ENCODE measurements at places on chromosomes 4 and X.

GRCh38 chr4:159540501-159540900, 437.6 kb downstream of the RAPGEF2 start:
- no peak for DNase-seq

DNA sequence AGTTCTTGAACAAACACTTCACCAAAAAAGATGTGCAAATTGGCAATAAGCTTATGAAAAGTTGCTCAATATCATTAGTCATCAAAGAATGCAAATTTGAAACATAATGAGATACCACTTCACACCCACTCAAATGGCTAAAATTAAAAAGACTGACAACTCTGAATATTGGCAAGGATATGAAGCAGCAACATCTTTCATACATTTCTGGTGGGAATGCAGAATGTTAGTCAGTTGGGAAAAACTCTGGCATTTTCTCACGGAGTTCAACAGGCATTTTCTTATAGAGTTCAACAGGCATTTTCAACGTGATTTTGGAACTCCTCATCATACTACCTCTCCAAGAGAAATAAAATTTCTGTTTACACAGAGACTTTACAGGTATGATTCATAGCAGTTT, 297.4 kb upstream of the MAGEC2 start:
- no peak for DNase-seq

DNA sequence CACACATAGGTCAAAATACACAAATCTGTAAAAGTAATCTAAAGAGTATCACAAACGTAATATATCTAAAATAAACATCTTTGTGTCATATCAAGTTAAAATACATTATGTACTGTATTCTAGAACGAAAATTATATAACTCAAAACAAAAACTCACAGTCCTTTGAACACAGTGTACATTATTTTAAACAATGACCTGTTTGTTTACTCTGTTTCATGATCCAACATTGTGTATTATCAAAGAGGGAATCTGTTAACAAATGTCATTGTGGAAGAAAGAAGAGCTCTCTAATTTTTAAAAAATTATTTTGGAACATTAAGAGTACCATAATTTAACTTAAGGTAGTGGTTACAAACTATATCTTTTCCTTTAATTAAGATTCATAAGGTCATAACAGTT, 144.1 kb downstream of the FRYL start:
- no peak for DNase-seq

GRCh38 chr4:78566834-78567499, 15.4 kb downstream of the ANXA3 start:
- DNase-seq, result no peak

GRCh38 chrX:86507331-86507730, 359.1 kb downstream of the DACH2 start:
- DNase-seq, result no peak

DNA sequence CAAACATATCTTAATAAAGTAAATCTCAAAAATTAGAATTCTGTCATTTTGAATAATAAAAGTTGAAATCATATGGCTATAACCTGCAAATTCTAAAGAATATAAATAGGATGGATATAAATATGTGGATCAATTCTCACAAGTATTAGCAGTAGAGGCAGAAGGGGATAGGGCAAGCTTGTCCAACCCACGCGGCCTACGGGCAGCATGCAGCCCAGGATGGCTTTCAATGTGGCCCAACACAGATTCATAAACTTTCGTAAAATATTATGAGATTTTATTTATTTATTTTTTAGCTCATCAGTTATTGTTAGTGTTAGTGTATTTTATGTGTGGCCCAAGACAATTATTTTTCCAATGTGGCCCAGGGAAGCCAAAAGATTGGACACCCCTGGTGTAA, 41.4 kb downstream of the PPA2 start:
- no peak for DNase-seq

GRCh38 chrX:9189286-9189685, 155.4 kb upstream of the FAM9B start:
- DNase-seq, result no peak

GRCh38 chr4:34293459-34293858, 1950.9 kb downstream of the ARAP2 start:
- DNase-seq, result no peak

GRCh38 chr4:82050796-82051195, 323.0 kb downstream of the HNRNPD start:
- DNase-seq, result no peak

DNA sequence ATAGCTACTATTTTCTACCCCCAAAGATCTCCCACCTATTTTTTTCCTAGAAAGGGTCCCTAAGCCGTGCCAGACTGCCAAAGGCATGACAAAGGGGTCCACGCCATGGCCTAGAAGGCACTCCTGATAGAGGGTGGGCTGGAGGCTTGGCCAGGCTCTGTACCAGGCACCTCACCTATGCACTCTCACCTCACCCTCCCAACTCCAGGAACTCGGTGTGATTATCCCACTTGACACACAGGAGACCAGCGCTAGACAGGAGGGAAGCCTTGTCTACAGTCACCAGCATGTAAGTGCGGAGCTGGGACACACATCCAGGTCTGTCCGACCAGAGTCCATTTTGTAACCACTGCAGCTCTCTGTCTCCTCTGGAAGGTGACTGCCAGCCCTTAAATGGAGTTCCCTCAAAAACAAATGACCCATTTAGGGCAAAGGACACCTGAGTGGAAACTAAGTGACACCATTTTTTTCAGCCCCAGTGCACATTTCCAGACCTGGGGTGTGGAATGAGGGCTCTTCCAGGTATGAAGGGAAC, 106.4 kb downstream of the RTL5 start:
- no peak for DNase-seq

- no peak for DNase-seq
These were observed 154.1 kb upstream of the FAM241A start for GRCh38 chr4:111991163-111991562.

DNA sequence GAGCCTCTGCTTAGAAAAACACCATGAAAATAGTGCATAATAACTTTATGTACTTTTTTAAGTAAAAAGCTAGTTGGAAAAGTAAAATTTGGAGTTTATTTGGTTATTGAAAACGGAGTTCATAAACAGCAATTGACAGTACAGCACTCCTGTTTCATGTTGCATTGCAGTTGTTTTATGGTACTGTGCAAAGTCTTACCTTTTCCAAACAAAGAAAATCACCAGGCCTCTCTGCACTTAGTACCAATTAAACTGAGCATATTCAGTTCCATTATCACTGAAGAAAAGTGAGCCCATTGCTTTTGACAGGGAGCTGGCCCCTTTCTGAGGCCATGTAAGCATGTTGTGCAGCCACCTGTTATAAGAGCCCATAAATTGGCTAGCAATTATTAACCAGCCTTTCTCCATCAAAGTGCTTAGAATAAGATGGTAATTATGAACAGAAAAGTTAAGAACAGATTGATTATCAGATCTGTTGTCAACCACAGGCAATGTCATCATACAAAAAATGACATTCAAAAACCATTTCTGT, 376.6 kb upstream of the EMCN start:
- DNase-seq, result no peak

GRCh38 chr4:130026185-130026584, 930.2 kb downstream of the C4orf33 start:
- DNase-seq, result no peak

DNA sequence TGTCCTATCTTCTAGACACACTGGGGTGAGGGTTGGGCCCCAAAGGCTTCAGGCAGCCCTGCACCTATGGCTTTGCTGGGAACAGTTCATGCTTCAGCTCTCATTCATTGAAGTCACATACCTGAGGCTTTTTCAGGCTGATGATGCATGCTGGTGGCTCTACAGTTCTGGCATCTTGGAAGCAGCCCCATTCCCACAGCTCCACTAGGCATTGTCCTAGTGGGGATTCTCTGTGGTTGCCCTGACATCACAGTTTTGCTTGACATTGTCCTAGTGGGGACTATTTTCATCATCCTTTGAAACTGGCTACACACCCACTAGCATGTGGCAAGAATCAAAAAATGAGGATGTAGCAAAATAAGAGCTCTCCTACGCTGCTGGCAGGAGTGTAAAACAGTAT, 37.7 kb upstream of the C4orf17 start:
- DNase-seq, result no peak

- DNase-seq, result peak; percentile 7
These were observed 69.2 kb downstream of the HAUS3 start for GRCh38 chr4:2172627-2173231.

- no peak for DNase-seq
These were observed 15.2 kb downstream of the ATOH1 start for GRCh38 chr4:93843772-93844171.

DNA sequence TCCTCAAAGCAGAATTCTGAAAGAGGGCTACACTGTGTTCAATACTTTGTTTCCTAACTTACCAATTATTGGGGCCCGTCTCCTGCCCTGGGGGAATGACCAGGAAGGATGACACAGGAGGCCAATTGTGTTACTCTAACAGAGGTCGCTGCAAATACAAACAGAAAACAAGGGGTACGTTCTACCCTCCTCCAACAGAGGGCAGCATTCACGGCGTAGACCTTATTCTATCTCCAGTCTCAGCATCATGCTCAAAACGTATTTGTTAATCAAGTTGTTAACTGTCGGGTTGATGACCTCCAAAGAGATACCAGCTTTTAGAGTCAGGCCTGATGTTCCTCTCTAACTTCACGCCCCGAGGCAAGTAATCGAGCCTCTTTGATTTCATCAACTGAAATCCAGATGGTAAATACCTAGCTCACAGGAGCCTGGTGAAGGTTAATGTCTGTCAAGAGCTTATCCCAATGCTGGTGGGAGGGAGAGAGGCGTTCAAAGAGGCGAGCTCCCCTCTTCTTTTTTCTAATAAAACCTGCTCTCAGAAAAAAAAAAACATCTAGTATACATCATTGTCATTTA, 181.0 kb upstream of the KCNIP4 start:
- no peak for DNase-seq

- no peak for DNase-seq
These were observed 61.7 kb upstream of the PLS3 start for GRCh38 chrX:115499112-115499805.

DNA sequence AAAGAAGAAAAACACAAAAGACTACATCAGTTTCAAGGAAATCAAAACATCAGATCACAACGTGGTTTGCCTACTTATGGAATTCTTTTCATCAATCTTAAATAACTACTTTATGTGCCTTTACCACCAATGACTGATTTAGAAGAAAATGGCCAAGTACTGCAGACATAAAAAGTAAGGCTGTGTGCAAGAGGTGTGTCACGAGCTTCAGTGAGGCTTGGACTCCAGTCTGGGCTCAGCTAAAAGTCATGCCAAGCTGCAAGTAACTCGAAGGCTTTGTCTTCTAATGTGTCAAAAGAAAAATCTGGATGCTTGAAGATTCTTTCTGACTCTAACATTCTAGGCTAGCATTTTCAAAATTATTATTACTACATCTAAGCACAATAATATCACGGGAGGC, 17.0 kb downstream of the PRSS12 start:
- no peak for DNase-seq

DNA sequence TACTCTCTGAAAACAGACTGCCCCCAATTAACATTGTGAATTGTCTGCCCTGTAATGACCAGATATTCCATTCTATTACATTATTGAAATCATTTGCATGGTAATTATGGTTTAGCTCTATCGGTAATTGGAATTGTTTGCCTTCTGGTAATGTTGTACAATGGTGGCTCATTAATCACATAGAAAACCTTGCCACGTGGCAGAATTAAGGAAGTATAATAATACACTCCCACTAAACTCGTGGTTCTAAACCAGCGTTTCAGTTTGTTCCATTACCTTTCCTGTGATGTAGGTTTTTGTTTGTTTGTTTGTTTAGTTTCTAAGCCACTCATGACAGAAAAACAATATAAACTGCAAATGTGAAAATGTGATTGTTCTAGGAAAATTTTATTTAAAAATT, 45.1 kb upstream of the TAPT1 start:
- no peak for DNase-seq

- DNase-seq, result no peak
These were observed 126.5 kb downstream of the QDPR start for GRCh38 chr4:17385403-17385802.

DNA sequence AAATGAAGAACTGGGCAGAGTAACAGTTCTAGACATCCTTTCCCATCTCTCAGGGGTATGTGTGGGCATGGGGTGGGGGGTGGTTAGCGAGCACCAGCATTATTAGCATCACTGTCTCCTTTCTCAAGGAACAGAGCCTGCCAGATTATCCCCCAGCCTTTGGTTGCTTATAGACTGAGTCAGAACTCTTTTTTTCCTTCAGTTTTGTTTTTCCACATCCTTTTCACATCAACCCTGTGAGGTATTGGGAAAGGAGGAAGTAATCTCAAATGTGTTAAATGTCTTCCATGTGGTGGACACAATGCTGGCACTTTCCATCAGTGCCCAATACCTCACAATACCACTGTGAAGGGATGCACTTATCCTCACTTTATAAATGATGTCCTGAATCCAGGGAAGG, 3.1 kb upstream of the FGF16 start:
- no peak for DNase-seq

- no peak for DNase-seq
These were observed 32.5 kb upstream of the FRAS1 start for GRCh38 chr4:78024576-78025091.

GRCh38 chrX:154021131-154021611, 1.5 kb upstream of the IRAK1 start:
- DNase-seq, result no peak

- no peak for DNase-seq
These were observed 30.5 kb upstream of the ACSL1 start for GRCh38 chr4:184856277-184856609.

DNA sequence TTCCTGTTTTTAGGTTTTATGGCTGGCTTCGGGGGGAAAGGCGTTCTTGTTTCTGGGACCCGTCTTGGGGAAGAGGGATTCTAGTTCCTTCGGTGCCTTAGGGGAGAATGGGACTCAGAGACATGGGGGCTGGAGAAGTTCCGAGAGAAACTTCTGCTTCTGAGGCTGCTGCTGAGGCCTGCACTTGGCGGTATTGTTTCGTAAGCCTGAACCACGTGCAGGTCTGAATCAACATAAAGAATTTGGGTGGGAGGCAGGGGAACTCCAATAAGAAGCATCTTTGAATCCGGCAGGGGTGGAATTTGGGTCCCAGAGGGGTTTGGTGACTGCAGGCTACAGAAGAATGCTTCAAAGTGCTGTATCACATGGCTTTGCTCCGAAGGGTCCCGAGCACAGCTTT, 15.1 kb downstream of the XG start:
- no peak for DNase-seq

- no peak for DNase-seq
These were observed 3.8 kb downstream of the VEGFC start for GRCh38 chr4:176788971-176789370.

GRCh38 chrX:40845331-40845911, 110.1 kb upstream of the MED14 start:
- no peak for DNase-seq

DNA sequence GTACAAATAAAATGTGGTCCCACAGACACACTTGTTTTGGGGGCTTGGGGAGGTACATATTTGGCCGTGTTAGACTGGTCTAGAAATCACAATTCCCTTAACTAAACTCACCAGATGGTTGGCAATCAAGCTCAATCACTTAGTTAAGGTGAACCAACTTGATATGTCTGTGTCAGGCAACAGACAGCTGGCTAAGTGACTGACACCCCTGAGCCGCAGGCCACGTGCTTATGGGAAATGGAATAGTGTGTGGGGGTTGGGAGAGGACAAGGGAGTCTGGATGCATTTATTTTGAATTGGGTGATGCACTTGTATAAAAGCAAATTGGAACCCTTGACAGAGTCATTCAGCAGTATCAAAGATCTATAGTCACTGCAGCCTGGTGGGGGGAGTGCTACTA, 209.0 kb downstream of the HS6ST2 start:
- no peak for DNase-seq

- no peak for DNase-seq
These were observed 382.8 kb upstream of the CTSO start for GRCh38 chr4:156336511-156336910.

GRCh38 chr4:153023692-153024394, 87.7 kb downstream of the FHDC1 start:
- DNase-seq, result no peak

- no peak for DNase-seq
These were observed 7.3 kb upstream of the INTS6L start for GRCh38 chrX:135513130-135513515.
